Naive B cell (primary cell): ENCODE measurements at places on chromosomes 2 and 18. TPM values are rescaled to one million over a fixed set of nuclear protein-coding genes. Genes with fewer than 3 reads are reported as not detected.

DNA sequence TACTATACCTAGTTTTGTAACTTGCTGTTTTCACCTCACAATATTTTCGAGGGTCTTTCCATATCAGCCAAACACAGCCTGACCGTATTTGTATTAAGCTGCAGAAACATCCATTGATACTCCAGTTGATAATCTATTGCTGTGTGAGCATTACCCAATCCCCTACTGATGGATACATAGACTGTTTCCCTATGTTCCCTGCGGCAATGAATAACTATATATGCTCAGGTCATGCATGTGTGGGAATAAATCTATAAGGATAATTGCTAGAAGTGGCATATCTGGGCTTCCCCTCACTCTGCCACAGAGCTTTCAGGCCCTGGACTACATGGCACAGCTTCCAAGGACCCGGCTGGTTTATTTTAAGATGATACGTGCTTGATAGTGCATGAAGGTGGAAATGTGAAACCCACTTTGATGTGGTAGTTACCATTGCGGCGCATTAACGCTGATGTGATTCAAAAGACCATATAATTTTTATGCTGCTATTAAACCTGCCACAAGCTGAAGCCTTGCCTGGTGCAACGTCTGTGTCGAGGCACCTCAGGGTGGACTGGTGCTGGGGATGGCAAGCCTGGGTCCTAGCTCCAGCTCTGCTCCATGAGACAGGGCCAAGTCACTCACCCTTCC is 130.8 kb upstream of the MSH6 start:
- no peaks in the 10 kb centered on the region for H3K36me3 ChIP-seq
- no peak overlapping the region for H3K4me3 ChIP-seq
- no peak overlapping the region for H3K27ac ChIP-seq
- H3K27me3 ChIP-seq = no peaks in the 10 kb centered on the region

GRCh38 chr18:51988277-51988676 is 351.7 kb upstream of the DCC start:
- H3K4me1 ChIP-seq = no peaks in the 10 kb centered on the region
- no peaks in the 10 kb centered on the region for H3K27me3 ChIP-seq
- DNase-seq = no peak
- no peaks in the 10 kb centered on the region for H3K36me3 ChIP-seq
- no peak overlapping the region for H3K27ac ChIP-seq

- H3K36me3 ChIP-seq = no peaks in the 10 kb centered on the region
- DNase-seq = no peak
- no peaks in the 10 kb centered on the region for H3K4me1 ChIP-seq
Measured at GRCh38 chr18:26468931-26469340, 79.4 kb downstream of the KCTD1 start.

GRCh38 chr2:96407041-96407918 is 71.7 kb downstream of the NCAPH start:
- no peak overlapping the region for H3K27ac ChIP-seq
- H3K36me3 ChIP-seq = no peaks in the 10 kb centered on the region
- DNase-seq = peak; percentile 52
- no peak overlapping the region for H3K4me3 ChIP-seq

DNA sequence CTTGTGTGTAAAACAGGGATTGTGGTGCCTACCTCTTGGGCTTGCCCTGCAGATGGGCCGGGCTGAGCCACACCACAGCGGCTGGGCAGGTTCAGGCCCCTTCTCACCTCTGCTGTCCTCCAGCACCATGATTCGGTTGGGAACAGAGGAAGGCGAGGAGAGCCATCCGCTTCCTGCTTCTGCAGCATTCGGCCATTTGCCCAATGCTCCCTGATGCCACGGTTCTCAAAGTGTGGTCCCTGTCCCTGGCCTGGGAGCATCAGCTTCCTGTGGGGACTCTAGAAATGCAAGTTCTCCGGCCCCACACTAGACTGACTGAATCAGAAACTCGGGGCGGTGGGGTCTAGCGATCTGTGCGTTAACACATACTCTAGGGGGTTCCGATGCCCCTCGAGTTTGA is 65.1 kb downstream of the RRM2 start:
- DNase-seq = no peak
- no peak overlapping the region for H3K4me3 ChIP-seq

The ALLC gene
- not detected for polyA plus RNA-seq

The ITPRIPL1 gene
- polyA plus RNA-seq = 1.6 TPM

The CNTNAP5 gene
- polyA plus RNA-seq = not detected
